Activated T-cell treated with anti-CD3 and anti-CD28 coated beads for 24 hours (primary cell): ENCODE measurements at places on chromosomes 1 and 21.
A peak's percentile ranks its signal among the peaks of the same experiment; 100 is the strongest.

GRCh38 chr1:39301606-39302005 lies 97.1 kb downstream of the MACF1 start:
- no peak for DNase-seq

GRCh38 chr1:41559331-41559730 lies 74.8 kb upstream of the EDN2 start:
- DNase-seq, result no peak

GRCh38 chr1:203239081-203239480 lies 9.6 kb upstream of the CHIT1 start:
- no peak for DNase-seq

DNA sequence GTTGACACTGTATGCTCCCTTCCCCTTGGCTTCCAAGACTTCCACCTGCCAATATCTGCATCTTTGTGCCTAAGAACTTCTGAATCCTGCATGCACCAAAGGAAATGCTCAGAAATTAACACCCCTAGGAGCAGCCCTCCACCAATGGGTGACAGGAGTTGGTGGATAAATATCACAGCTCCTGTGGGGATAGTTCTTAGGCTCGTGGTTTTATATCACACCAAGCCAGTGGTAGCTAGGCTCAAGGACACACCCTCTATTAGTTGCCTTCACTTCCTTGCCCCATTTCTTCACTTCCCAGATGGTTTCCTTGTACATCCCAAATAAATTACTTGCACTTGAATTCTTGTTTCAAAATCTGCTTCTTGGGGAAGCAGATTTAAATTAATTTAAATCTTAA lies 16.9 kb upstream of the CDC14A start:
- no peak for DNase-seq

- DNase-seq, result no peak
Observed at GRCh38 chr1:228171221-228171891, 5.8 kb downstream of the IBA57 start.

- DNase-seq, result peak; percentile 35
Observed at GRCh38 chr21:34707876-34708325, 39.1 kb downstream of the CLIC6 start.

GRCh38 chr1:59485949-59486348 lies 189.1 kb downstream of the FGGY start:
- no peak for DNase-seq

DNA sequence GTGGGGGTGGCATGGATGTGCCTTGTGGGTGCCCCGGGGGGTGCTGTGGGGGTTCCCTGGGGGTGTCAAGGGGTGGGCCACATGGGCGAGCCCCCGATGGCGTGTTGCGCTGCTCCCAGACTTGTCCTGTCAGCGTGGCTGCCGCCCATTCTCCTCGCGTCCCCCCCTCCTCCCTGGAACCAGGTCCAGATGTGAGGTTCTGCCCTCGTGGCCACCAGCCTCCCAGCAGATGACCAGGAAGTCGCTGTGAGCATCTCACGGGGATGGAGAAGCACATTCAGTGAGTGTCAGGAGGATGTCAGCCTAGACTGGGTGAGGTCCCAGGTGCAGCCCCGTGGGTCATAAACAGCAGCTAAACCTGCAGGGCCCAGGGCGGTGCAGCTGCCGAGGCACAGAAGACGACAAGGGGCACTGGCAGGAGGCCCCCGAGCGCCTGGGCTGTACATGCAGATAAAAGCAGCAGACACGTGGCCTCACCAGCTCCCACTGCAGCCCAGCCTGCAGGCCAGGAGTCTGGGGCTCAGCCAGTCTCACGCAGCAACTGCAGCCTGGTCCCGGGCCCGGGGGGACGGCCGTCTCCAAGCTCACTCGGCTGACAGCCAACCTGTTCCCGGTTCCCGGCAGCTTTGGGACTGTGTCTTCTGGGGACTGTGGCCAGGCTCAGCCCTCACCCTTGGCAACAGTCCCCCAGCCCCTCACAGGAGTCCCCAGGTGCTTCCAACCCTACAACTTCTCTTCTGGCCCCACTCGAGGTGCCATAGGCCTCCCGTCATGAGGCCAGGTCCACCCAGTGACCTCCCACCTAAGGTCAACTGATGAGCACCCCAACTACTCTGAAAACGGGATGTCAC lies 17.5 kb upstream of the COL6A2 start:
- no peak for DNase-seq

DNA sequence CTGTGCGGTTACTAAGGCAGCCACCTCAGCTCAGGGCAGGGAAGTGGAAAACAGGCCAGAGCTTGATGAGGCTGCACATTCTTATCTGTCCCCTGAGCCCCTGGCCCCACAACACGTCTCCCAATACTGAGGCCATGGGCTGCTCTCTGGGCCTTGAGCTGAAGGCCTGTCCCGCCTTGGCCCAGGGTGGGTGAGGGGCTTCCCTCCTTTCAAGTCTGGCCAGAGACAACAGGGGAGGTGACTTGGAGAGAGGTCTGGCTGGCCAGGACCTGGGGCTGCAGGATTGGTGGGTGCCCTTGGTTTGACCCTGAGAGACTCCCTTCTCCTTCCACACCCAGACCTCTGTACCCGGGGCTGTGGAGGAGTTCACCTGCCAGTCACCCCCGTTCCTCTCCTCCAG lies 563.8 kb downstream of the PTPRU start:
- no peak for DNase-seq

DNA sequence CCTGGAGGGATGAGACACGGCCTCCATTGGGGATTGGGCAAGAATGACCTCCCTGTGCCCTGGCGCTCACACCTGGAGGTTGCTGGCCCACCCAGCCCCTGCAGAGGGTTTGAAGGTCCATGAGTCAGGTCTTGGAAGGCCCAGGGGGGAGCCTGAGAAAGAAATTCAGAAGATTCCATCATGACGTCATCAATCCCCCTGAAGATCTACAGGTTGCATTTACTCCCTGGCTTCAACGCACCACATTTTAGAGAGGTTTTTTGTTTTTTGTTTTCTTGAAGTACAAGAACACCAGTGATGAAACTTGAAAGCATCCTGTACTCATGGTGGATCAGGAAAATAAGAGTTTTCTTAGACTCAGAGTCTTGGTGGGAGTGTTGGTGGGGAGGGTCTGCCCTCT lies 82.4 kb upstream of the SLC25A33 start:
- no peak for DNase-seq

- DNase-seq, result no peak
Observed at GRCh38 chr1:151809985-151810556, 4.9 kb upstream of the LINGO4 start.

DNA sequence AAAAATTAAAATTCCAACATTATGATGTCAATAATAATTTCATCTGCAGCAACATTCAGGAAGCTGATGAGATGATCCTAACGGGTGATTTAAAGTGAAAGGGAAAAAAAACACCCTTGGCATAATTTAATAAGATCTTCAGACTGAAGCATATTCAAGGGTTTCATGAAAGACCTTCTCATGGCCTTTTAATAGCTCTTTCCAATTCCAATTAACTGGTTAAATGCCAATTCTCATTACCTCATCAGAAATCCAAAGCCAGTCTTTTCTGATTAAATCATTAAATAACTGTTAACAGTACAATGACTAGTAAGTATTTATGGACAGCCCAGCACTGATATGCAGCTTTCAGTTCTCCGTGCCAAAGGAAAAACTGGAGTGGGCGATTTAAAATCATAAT lies 407.5 kb downstream of the SMYD3 start:
- no peak for DNase-seq

- DNase-seq, result no peak
Observed at GRCh38 chr21:43331111-43331961, 95.6 kb downstream of the SIK1 start.

GRCh38 chr1:69569576-69570328 lies 2.0 kb downstream of the LRRC7 start:
- no peak for DNase-seq

GRCh38 chr1:21012937-21013336 lies 163.8 kb downstream of the EIF4G3 start:
- DNase-seq, result no peak

DNA sequence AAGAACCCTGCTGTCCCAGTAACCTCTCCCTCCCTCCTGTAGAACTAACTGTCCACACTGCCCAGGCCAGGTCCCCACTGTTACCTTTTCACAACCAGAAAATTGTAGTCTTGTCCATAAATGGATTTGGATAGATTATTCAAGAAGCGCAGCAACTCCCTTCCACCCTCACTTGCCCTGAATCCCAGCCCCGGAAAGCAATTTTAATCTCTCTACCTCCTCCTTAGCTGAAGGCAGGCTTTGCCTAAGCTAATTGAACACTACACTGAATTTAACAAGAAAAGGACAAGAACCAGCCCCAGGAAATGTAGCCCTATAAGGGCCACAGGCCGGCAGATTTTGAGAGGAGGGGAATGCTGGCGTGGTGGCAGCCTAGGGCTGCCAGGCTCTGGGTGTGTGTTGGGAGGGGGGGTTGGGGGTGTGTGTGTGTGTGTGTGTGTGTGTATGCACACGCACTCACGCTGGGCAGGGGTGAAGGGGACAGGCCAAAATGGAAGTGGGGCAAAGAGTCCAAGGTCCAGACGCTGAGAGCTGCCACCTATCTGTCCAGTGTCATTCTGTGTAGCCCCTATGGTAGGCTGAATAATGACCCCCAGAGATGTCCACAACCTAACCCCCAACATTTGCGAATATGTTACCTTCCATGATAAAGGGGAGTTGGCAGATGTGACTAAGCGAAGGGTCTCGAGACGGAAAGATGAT lies 10.8 kb upstream of the IFNGR2 start:
- no peak for DNase-seq

- peak; percentile 34 for DNase-seq
Observed at GRCh38 chr1:244074559-244075171, 23.6 kb downstream of the ZBTB18 start.

DNA sequence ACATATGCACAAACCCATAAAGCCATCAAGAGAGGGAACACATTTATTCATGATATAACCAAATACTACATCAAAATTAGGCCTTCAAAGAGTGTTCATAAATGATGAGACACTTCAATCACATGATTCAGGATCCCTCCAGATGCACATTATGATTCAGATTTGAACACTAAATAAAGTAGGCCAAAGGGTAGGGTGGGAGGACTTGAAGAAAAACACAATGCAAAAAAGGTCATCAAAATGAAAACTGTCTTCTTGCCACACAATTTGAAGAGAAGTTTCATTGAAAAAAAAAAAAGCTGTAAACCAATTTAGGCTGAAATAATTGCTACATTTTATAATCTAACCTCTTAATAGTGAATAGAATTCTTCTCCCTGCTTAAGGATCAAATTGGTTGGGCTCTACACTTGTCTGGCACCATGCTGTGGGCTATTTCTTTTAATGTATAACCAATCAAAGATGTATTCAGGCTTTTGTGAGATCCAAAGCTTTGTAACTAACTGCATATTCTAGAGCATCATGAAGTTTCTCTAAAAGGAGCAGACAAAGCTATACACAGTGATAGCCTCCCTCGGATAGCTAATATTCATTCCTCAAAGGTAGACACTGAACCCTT lies 58.1 kb downstream of the ZSWIM5 start:
- DNase-seq, result no peak

GRCh38 chr1:111690306-111690617 lies 48.9 kb downstream of the INKA2 start:
- no peak for DNase-seq

- no peak for DNase-seq
Observed at GRCh38 chr1:26373789-26374188, 1.2 kb upstream of the ZNF683 start.

GRCh38 chr1:151984313-151984956 lies 9.2 kb downstream of the S100A10 start:
- DNase-seq, result no peak

GRCh38 chr1:226003502-226004170 lies 4.5 kb upstream of the SDE2 start:
- no peak for DNase-seq

DNA sequence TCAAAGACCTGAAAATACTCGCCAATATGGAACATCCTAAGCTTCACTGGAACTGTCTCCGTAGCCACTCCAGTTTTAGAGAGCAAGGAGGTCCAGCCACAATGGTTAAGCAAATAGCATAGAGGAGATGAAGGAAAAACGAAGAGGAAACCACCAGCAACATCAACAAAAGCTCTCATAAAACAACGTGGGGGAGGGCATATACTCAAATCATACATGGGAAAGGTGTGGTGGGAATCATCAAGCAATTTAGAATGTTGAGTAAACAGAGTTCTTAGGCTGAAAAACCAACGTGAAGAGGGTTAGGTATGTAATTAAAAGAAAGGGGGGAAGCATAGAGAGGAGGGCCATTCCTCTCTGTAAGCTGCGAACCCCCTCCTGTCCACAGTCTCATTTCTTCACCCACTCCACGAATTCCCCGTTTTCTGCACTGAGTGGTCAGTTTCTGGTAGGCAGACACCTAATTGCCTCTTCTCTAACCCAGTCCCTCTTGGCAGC lies 1.0 kb downstream of the TMEM59 start:
- DNase-seq, result no peak

DNA sequence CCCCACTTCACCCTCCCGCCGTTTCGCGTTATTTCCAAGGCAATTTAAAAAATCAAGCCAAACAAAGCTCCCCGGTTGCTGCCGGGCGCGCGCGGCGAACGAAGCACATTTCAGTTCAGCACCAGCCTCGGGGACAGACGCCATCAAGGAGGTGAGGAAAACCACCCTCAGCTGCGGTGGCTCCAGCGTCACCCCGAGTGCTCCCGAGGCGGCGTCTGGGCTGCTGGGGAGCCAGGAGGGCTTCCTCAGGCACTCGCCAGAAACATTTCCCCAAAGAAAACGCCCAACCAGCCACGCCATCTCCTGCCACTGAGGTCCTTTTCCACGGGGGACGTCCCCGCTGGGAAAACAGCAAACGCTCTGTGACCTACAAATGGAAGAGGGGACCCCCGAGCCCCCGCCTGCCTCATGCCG lies 623 bp downstream of the GNG4 start:
- peak; percentile 42 for DNase-seq

- DNase-seq, result no peak
Observed at GRCh38 chr1:156458181-156458503, 42.4 kb downstream of the MEF2D start.

DNA sequence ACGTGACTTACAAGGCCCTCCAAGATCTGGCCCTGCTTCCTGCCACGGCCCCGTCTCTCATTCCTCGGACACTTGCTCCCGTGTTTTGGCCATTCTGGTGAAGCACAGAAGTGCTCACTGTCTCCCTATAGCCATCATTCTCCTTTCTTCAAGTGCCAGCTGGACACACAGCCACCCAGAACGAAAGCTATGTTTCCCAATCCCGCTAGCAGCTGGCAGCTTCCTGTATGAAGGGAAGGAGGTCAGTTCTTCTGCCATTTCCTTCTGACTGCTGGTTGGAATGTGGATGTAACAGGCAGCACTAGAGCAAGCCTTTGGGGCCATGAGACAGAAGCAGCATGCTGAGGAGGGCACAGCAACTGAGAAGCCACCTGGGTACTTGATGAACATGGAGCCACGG lies 82.8 kb downstream of the TGFBR3 start:
- no peak for DNase-seq

GRCh38 chr1:65963156-65963888 lies 170.6 kb downstream of the PDE4B start:
- DNase-seq, result no peak
